ENCODE measurements at places on chromosomes 1 and 21.

DNA sequence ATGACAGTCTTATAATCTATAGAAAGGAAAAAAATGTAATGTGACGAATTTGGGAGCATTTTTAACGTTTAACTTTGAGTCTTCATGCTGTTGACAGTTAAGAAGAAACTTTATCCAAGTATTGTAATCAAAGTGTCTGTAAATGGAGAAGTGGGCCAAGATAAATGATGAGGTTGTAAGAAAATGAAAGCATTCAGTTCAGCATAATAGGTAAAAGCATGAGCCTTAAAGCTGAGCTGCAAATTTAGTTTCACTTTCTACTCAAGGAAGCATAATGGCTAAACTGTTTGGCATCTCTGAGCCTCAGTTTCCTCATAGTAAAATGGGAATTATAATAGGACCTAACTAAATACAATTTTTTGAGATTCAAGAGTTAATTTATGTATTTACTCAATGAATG lies 1554.8 kb downstream of the KCNT2 start:
- DNase-seq: no peak

DNA sequence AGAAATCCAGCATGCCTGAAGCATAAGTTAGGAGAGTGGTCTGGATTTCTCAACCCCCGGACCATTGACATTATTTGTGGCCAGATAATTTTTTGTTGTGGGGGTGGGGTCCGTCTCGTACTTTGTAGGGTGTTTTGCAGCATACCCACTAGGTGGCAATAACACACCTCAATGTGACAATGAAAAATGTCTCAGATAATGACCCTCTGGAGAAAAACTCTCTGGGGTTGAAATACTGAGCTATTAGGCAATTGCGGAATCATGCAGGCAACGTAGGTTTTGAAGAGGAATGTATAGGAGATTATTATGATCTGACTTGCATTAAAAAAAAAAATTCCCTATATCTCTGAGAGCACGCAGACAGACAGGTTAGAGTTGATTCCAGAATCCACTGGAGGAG lies 25.3 kb upstream of the RRP15 start:
- peak; percentile 43 for DNase-seq

- no peak for DNase-seq
Measured at GRCh38 chr1:58363585-58363984, 182.9 kb downstream of the OMA1 start.

GRCh38 chr1:63981408-63981773 lies 207.6 kb downstream of the ROR1 start:
- no peak for DNase-seq

DNA sequence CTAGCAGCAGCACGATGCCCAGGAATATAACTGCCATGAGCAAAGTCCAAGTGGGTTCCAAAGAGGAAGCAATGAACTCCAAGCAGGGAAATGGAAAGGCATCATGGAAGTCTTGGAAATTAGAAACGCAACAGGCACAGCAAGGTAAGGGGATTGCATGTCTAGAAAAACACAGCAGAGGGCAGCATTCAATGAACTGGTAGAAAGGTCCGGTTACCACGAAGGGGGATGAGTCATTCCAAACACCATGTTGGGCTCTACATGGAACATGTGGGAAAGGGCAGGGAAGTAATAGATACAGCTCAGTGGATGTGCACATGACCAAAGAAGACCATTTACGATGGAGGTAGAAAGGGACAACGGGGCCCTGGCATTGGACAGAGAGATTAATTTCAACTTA lies 36.4 kb downstream of the RXRG start:
- peak; percentile 70 for DNase-seq

- no peak for DNase-seq
Measured at GRCh38 chr21:28696844-28697410, 295.8 kb downstream of the LTN1 start.

Measured in D341Med (cell line).